NCI-H510A treated with DMSO at 0.1 percent for 48 hours (cell line): ENCODE measurements at places on chromosomes 12 and 14.
A peak's percentile ranks its signal among the peaks of the same experiment; 100 is the strongest.

GRCh38 chr12:9702255-9702654 is 30.6 kb downstream of the CLECL1 start:
- no peak for DNase-seq

DNA sequence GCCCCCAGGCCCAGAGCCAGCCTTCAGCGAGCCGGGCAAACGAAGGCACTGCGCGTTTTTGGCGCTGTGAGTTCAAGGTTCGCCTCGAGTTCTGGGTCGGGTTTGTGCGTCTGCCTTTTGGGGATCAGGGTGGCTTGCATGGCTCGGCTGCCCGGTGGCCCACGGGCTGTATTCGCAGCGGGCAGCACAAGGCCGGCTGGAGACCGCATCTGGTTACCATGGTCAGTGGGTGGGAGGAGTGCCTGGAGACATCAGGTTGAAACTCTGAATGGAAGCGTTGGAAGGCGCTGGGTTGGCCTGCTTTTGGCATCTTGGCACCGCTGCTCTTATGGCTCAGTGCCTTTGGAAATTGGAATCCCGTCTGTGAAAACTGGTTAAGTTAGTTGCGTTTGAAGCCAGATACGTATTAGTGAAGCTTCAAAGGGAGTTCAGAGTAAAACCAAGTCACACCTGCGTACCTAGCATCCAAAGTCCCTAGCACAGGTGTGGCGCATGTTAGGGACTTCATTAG is 50.9 kb downstream of the SNAPC1 start:
- no peak for DNase-seq

DNA sequence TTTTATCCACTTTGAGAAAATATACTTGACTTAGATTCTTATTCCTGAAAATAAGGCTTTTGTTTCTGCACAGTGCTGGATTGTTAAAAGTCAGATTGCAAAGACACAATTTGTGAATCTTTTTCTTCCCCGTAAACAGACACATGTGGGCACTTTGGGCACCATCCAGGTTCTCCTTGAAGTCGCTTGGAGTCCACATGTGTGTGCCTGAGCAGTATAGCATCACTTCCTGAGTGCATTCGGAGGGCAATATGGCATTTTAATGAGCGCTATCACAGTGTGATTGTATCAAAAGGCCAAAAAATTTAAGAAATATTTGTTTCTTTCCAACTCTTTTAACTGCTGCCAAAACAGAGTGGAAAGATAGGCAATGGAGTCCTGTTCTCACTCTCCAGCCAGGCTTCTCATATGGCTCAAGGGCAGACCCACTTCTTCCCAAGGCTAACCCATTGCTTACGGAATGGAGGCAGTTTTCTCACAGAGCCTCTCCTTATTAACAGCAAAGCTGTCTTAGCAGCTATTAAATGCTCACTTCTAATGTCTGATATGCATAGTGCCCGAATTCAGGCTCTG is 397.1 kb downstream of the EGLN3 start:
- DNase-seq, result no peak

DNA sequence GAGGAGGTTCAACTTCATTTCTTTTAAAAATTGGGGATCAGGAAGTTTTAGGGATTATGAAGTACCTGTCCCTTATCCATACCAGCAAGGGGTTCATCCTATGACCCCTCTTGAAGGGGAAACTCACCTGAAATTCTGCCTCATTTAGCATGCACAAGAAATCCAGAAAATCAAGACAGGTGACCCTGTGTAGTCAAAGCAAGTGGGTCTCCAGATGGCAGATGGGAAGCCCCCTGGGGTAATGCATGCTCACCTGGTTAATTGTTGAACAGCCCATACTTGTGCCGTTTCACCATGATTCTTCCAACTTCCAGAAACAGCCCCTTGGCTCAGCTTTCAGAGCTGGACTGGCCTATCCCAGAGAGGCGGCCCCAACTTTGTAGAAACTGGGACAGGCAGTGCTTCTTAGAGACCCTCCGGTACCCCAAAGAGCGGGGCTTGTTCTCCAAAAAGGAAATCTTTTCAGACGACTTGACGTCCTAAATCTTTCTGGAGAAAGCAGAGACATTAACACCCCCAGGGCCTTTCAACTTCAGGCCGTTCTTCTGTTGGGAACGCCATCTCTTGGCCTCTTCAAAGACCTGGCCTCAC is 66.3 kb upstream of the ESRRB start:
- DNase-seq, result no peak

DNA sequence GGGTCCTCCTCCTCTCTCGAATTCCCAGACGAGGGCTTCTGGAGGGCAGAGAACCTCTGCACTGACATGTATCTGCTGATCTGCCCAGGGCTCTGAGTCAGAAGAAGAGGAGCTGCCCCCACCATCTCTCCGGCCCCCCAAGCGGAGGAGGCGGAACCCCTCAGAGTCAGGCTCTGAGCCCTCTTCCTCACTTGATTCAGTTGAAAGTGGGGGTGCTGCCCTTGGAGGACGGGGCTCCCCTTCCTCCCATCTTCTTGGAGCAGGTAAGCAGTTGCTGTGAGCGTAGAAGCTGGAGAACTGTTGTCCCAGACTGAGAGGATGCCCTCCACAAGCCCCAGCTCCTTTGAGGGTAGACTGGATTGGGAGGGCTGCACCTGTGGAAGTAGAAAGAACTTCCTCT is 19.8 kb downstream of the PRPF40B start:
- DNase-seq, result no peak

GRCh38 chr14:49659526-49660455 is 24.7 kb upstream of the DNAAF2 start:
- peak; percentile 18 for DNase-seq

DNA sequence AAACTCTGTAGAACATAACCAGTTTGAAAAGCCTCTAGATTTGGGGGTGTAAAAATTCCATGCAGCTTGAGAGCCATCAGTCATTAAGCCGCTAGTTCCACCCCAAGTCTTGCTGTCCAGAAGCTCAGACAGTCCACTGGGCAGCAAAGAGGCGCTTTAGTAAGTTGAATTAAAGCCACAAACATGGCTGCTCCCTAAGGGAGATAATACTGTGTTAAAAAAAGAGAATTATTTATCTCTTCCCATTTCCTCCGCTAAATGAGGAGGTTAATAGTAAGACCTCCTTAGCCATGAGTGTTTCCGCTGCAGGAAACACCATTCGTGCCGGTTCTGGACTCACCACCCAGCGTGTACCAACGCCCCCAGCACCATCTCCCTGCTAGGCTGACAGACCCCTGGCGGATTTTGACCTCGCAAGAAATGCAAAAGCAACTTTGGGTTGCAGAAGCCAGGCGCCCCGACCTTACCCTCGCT is 536 bp downstream of the TM7SF3 start:
- peak; percentile 60 for DNase-seq
